ENCODE measurements at places on chromosomes 1 and 21.

GRCh38 chr1:25676488-25676887 is 59.9 kb downstream of the MAN1C1 start:
- peak; percentile 68 for DNase-seq

GRCh38 chr1:93661829-93662474 is 19.7 kb downstream of the BCAR3 start:
- DNase-seq = no peak

DNA sequence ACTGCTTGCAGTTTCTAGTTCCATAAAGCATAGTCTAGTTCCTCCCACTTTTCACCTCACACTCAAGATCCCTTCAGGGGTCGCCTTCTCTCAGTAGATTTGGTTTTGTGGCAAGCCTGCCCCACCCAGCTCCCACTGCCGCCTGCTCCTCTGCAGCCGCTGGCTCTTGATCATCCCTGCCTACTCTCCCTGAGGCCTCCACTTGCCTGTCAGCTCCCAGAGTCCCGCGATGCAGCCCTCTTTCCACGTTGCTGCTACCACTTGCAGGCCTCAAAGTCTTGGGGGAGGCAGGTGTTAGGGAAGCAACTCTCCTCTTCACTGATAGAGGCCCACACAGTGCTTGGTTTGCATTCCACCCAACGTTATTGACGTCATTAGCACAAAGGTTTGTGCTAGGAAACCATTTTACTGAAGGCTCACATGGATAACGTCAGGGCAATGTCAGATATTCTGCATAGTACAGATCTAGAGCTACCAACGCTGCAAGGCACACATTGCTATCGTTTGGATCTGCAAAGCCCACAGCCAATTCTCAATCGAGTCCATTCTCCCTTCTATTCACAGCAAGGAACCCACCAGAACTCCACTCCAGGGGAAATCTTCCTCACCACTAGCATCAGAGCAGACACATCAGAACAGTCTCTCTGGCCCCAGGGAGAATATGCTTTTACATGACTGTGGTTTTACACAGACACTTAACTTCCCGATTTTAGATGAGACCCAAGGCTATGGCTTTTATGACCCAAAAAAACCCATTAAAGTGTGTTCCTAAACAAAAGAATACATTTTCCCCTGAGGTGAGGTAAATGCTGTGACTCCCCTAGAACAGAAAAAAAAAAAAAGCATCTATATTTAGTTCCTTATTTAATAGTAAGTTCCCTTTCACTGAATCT is 519.5 kb upstream of the CAMK1G start:
- DNase-seq = no peak

GRCh38 chr1:156544592-156545102 is 27.7 kb downstream of the IQGAP3 start:
- DNase-seq = no peak

DNA sequence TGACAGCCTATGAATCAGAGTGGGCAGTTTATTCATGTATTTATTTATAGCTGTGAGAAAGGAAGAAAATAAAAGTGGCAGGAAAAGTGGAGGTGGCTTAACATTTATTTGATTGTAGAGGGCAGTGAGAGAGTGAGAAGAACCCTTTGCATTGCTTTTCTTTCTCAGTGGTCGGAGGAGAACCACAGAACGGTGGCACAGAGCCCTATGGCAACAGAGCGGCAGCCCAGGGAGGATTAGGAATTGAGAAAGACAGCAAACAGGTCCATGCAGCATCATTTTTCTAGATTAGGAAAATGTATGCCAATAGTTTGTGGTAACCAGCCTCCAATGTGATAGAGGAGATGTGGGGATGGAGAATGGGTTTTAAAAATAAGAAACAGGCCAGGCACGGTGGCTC is 53.1 kb downstream of the NMNAT2 start:
- DNase-seq = no peak

DNA sequence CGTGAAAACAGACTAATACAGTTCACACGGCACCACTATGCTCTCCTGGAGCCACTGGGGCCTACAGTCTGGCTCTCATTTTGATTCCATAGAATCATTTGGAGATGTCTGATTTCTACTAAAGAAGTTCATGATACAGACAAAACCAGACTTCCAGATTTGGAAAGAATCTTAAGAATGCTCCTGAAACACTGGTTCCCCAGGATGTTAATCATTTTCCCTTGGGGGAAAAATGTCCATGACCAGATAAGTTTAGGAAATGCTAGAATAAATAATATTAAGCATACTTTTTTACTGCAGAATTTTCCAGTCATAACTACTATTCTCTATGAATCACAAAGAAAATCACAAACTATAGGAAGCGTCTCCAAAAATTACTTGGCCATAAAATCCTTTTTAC is 63.0 kb upstream of the RGS7 start:
- no peak for DNase-seq

DNA sequence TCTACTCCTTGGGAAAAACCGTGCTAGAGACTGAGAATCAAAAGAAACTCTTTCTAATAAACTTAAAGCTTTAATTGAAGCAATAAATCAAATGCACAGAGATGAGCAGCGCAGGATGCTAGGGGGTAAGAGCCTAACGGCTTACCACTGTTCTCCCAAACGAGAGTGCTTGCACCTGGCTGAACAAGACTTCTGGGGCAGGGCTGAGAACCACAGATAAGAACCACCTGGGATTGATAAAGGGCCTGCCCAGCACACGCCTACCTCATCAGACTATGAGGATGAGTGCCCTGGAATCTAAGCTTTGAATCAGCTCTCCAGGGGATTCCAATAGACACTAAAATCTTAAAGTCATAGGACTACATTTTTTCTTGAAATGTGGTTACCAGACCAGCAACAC is 43.3 kb downstream of the KRTAP19-8 start:
- no peak for DNase-seq

DNA sequence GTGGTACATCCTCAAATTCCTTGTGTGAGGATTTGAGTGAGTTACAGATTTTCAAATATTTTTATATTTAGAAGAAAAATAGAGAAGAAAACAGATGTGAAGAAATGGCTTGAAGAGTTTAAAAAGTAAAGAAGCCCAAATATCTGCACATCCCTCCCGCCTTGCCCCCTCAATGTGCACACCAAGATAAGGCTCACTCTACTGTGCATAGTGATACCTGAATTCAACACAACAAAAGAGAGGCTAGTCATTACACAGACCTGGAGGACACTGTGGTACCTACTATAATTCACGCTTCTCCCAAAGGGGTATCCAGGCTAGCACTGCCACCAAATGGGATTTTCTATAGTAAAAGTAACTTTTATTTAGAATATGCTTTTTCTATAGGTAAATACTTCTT is 44.0 kb upstream of the SYT2 start:
- no peak for DNase-seq

DNA sequence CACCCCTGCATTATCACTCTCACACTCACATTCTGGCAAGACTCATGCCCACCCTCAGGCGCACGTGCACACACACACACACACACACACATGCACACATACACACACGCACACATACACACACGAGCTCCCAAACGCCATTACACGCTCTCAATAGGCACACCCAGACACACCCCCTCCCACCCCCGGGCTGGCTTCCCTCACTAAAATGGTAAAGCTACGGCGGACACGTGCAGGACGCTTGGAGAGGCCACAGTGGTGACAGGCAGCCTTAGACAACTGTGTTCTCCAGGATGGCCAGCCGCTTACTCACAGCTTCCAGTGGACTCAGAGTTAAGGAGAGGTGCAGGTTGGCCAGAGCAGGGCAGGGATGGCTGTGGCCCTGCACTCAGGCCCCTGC is 10.1 kb downstream of the MATN1 start:
- no peak for DNase-seq

DNA sequence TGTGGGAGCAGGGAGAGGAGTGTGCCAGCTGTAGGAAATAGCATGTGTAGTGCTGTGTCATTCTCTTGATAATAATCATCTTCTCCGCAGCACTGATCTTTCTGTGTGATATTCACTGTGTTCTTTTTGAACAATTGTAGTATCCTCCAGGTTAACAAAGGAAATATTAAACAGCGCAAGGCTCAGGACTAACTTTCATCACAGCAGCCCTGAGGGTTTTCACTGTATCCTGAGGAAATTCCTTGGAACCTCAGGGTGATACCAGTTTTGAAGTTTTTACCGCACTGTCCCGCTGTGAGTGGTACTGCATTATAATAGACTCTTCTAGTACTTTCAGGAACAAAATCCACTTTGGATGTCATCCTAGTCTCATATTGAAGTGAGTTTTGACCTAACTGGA is 228.4 kb upstream of the COA6 start:
- DNase-seq = no peak

DNA sequence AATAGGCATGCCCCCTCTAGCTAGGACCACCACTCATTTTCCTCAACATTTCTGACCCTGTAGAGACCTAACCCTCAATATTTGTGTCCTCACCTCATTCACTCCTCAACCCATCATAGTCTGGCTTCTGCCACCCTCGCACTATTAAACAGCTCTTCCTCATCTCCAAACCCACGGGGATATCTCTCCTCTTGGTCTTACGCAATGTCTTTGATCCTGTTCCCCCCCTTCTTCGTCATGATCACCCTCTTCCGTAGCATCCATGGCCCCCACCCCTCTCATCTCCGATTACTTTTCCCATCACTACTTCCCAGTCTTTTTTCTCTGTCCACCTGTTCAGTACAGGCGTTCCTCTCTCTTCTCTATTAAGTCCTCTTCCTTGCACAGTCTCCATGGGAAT is 51.7 kb upstream of the SPOCD1 start:
- DNase-seq = no peak

- DNase-seq = no peak
Measured at GRCh38 chr1:96918406-96918805, 196.8 kb downstream of the PTBP2 start.

DNA sequence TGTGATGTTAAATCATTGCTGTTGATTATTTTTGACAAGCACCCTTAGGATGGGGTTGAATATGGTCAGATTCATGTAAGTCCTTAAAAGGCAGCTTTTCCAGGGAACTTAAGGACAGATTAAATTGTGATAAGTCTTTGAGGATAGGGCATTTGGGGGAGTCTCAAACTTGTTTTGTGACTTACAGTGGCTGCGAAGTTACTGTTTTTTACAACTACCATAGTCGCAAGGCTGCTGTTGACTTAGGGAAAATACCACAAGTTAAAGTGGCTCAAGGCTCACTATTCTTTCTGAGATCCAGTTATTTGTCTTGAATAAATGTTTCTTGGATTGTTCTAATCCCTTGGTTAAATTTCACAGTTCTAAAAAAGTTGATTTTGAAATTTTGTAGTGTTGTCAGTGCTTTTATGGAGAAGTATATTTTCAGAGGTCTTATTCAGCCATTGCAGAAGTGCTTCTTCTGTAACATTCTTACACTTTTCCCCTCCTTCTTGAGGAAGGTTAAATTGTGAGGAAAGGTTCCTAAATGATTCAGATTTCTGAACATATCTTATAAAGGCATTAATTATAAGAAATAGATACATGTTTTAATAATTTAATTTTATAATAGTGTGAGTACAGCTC is 47.0 kb upstream of the MPC2 start:
- no peak for DNase-seq

- DNase-seq = no peak
Measured at GRCh38 chr1:103516283-103516682, 9.2 kb upstream of the RNPC3 start.

DNA sequence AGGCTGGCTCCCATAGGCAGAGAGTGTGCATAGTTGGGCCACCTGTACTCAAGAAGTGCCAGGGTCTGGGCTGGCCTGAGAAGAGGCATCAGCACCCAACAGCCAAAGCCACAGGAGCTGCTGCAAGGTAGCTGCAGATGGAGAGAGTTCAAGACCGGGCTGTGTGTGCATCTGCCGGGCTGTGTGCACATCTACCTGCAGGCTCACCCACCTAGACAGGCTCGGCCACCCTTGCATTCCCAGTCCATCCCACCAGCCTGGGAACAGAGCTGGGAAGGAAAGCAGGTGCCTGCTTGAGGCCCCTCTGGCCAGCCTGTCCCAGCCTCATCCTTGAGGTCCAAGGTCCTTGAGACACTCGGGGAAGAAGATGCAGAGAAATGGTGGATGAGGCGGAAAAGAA is 194.4 kb upstream of the AJAP1 start:
- no peak for DNase-seq

GRCh38 chr1:160159846-160160245 is 8.4 kb downstream of the ATP1A4 start:
- no peak for DNase-seq

DNA sequence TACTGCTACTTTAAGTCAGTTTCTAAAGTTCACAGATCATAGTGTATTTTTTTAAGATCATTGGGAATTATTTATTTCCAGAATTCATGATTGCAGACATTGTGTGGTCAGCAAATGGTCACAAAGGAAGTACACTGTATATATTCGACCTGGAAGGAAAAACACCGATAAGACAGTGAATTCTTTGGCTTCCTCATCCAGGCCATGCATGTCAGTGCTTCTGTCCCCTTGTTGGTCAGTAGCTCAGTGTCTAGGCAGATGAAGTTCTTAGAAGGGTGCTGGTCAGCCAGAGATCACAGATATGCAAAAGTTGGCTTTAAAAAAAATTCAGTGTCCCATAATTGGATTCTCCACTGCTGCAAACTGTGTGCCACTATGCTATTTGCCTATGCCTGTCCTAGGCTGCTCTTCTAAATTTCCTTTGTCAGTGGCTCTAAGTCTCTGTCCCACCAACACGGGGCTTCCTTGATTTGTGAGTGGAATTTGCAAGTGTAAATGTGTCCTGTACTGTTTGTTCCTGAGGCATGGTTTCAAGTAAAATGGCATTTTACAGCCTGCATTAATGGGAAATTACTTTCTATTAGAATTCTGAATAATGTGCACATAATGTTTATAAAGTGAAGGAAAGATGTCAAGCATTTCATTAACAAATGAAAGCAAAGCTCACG is 12.0 kb upstream of the VAMP4 start:
- DNase-seq = no peak

DNA sequence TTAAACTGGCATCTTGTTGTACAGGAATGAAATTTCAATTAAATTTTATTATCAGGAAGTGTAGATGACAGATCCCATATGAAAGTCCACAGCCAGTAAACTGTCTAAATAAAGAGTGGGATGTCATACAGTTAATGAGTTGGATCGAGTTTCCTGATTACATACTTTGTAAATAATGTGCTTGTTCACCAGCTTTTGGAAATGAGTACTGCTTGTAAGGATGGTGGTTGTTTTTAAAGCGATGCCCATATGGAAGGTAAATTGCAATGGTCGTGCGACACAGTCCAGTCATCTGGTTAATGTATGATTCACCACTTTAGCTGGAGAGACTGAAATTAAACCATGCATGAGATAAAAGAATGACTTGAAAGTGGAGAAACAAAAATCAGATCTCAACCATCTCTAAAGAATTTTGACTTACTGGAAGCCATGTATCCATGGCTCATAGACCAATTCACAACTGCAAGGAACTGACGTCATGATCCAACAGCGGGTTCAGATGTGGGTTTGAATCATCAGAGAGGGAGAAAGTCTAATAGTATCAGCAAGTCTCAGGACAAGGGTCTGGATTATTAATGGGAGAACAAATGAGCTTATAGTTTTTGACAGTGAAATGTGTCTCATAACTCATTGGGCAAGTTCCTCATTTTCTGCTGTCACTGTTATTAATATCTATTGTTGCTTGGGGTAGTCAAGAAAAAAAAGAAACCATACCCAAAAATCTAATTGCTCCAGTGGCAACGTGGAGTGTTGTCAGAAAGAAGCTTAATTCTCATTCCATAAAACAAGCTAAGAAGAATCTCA is 49.0 kb downstream of the MAP10 start:
- peak; percentile 94 for DNase-seq
